ENCODE measurements at places on chromosomes 2 and 18. TPM values are rescaled to one million over a fixed set of nuclear protein-coding genes. Genes with fewer than 3 reads are reported as not detected.

GRCh38 chr2:39649511-39649910, 16.2 kb upstream of the TMEM178A start:
- no peaks in the 10 kb centered on the region for H3K4me1 ChIP-seq
- peaks cover 4% of the 10 kb centered on the region for H3K27me3 ChIP-seq
- no peaks in the 10 kb centered on the region for H3K36me3 ChIP-seq
- DNase-seq, result no peak
- no peak overlapping the region for H3K4me3 ChIP-seq
- no peak overlapping the region for H3K27ac ChIP-seq

GRCh38 chr18:62938006-62938405, 222.7 kb downstream of the PHLPP1 start:
- no peak overlapping the region for H3K4me3 ChIP-seq
- no peak for DNase-seq
- peaks cover 16% of the 10 kb centered on the region for H3K4me1 ChIP-seq

GRCh38 chr18:79576686-79577351, 102.8 kb upstream of the CTDP1 start:
- H3K27me3 ChIP-seq, result no peaks in the 10 kb centered on the region
- no peak for DNase-seq
- peaks cover 20% of the 10 kb centered on the region for H3K4me1 ChIP-seq
- no peak overlapping the region for H3K4me3 ChIP-seq
- no peak overlapping the region for H3K27ac ChIP-seq

- H3K27me3 ChIP-seq, result peaks cover 17% of the 10 kb centered on the region
- no peak overlapping the region for H3K27ac ChIP-seq
These were observed 193.2 kb downstream of the LTBP1 start for GRCh38 chr2:33139949-33140348.

DNA sequence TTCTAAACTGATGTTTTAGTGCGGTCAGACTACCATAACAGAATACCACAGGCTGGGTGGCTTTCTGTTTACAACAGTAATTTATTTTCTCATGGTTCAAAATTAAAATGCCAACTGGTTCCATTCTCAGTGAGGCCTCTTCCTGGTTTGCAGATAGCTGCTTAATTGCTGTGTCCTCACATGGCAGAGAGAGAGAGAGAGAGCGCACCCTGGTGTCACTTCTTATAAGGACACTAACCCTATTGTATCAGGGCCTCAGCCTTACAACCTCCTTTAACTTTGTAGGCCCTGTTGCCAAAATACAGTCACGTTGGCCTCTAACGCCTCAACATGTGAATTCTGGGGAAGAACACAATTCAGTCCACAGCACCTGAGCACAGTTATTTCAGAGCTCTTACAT, 37.5 kb upstream of the ZNF385B start:
- no peak overlapping the region for H3K27ac ChIP-seq
- no peaks in the 10 kb centered on the region for H3K27me3 ChIP-seq

- no peak overlapping the region for H3K27ac ChIP-seq
- DNase-seq, result no peak
- H3K4me1 ChIP-seq, result peaks cover 18% of the 10 kb centered on the region
- peak overlapping the region; percentile 10 for H3K4me3 ChIP-seq
- H3K36me3 ChIP-seq, result no peaks in the 10 kb centered on the region
- peaks cover 35% of the 10 kb centered on the region for H3K27me3 ChIP-seq
These were observed 59.1 kb downstream of the TNS1 start for GRCh38 chr2:217943446-217944321.

DNA sequence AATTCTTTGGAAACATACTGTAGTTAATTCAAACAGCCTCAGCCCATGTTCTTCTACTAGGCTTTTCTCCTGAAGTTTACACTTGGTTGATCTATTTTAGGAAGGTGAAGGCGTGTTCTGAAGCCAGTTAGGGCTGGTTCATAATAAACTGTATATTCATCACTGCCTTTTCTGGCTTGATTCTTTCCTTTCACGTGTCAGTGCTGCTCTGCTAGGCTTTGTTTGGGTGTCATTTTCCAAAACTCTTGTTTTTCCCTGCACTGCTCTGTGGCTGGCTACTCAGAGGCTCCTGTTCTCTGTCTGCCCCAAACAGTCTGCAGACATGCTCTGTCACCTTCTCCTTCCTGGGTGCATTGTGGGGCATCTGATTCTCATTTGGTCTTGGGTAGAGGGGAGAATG, 136.1 kb downstream of the PARD3B start:
- H3K4me3 ChIP-seq, result no peak overlapping the region
- H3K4me1 ChIP-seq, result no peaks in the 10 kb centered on the region
- no peak overlapping the region for H3K27ac ChIP-seq
- no peak for DNase-seq

DNA sequence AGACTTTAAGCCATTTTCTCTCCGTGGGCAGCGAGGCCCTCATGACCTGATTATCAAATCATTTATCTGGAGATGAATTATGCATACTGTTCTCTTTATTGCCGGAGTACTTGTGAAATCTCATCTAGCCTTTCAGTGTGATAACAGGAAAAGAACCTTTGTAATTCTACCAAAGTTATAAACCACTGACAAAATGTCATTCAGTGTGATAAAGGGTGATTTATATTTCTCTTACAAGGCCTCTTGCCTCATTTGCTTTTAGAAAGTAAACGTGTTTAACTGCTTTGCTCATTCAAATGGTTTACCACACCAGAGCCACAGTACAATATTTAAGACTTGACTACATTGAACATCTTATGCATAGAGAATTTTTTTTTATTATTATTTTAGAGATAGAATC, 13.8 kb downstream of the MTCL1 start:
- H3K27me3 ChIP-seq, result peaks cover 22% of the 10 kb centered on the region
- no peak overlapping the region for H3K27ac ChIP-seq
- no peak for DNase-seq
- no peak overlapping the region for H3K4me3 ChIP-seq

GRCh38 chr18:79572093-79572780, 107.4 kb upstream of the CTDP1 start:
- DNase-seq, result no peak
- H3K27ac ChIP-seq, result no peak overlapping the region
- peaks cover 4% of the 10 kb centered on the region for H3K27me3 ChIP-seq
- peaks cover 8% of the 10 kb centered on the region for H3K36me3 ChIP-seq
- no peak overlapping the region for H3K4me3 ChIP-seq

GRCh38 chr18:67133669-67134068, 382.9 kb downstream of the DSEL start:
- no peaks in the 10 kb centered on the region for H3K4me1 ChIP-seq
- DNase-seq, result no peak
- H3K27me3 ChIP-seq, result no peaks in the 10 kb centered on the region
- no peaks in the 10 kb centered on the region for H3K36me3 ChIP-seq
- no peak overlapping the region for H3K4me3 ChIP-seq
- no peak overlapping the region for H3K27ac ChIP-seq

DNA sequence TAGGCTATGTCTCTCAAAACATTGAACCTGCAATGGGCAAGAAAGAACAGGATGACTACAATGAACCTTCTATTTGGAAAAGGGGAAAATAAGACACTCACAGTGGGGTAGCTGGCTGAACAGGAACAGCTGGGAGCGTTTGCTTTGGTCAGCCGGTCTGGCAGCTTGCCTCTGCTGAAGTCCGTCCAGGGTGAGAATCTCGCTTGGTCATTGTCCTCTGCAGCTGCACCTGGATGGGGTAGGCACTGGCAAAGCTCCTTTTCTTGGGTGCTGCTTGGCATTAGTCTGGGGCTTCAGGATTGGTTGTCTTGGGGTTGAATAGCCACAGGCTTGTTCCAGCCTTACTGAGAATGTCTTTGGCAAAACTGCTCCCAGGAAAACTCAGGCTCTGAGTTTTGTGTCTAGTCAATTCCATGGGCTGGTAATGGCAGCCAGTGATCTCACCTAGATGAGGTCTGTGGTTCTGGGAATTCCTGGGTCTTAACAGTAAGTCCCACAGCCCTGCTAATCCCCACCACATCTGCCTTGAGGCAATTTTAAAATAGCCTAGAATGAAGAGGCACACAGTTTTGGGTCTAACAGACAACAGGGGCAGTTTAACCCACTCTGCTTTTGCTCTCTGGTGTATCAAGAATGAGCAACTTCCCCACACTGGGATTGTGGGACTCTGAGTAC, 13.4 kb downstream of the NEDD4L start:
- no peak overlapping the region for H3K27ac ChIP-seq
- no peak for DNase-seq
- H3K4me1 ChIP-seq, result no peaks in the 10 kb centered on the region
- H3K36me3 ChIP-seq, result no peaks in the 10 kb centered on the region
- no peak overlapping the region for H3K4me3 ChIP-seq

Gene CREG2
- not detected for total RNA-seq

Gene PEX13
- total RNA-seq, result 21.8 TPM

Gene CDKL4
- total RNA-seq, result 0.32 TPM

Gene ARHGEF4
- 0.30 TPM for total RNA-seq

Gene CHRND
- not detected for total RNA-seq

Gene PIEZO2
- total RNA-seq, result not detected

Gene FBXO48
- 3.4 TPM for total RNA-seq

Gene C2orf81
- total RNA-seq, result 0.93 TPM

All from activated CD8-positive, alpha-beta memory T cell treated with anti-CD3 and anti-CD28 coated beads, Interleukin-2, amount 10 ng/mL, durations not matched to agents 7 days and 5 days (primary cell).